ENCODE measurements at places on chromosomes 2 and 18.

DNA sequence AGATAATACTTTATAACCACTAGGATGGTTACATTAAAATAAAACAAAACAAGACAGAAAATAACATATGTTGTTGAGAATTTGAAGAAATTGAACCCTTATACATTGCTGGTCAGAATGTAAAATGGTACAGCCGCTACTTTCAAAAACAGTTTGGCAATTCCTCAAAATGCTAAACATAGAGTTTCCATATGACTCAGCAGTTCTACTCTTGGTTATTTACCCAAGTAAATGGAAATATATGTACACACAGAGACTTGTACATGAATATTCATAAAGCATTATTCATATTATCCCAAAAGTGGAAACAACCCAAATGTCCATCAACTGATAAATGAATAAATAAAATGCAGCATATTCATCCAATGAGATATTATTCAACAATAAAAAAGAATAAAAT lies 92.5 kb upstream of the LRATD1 start:
- no peak for DNase-seq

DNA sequence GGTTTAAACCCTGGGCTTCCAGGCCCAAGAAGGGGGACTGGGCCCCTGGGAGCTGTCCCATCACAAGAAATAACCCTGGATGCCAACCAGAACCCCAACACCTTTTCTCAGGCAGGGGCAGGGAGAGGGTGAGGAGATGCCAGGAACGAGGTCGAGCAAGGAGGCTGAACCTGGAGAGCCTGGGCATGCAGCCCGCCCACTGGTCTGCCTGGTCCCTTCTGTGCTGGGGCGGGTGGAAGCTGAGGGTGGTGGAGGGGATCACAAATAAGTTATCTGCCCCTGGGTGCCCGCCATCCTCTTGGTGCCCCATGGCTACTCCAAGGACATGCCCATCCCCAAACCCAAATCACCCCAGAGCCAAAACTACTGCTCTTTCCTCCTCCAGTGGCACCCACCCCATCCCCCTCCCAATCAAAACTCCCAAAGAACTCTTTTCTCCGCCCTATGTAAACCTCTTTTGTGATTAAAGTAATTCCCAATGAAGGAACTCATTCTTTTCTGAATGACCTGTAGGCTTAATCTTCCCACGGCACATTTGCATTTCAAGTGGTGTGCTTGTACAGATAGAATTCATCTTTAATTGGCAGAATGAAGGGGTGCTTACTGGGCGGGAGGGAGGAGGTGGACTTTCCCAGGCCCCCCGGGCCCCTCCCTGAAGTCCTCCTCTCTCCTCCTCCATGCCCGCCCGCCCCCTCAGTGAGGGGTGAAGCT lies 47.9 kb downstream of the EFR3B start:
- DNase-seq = no peak

DNA sequence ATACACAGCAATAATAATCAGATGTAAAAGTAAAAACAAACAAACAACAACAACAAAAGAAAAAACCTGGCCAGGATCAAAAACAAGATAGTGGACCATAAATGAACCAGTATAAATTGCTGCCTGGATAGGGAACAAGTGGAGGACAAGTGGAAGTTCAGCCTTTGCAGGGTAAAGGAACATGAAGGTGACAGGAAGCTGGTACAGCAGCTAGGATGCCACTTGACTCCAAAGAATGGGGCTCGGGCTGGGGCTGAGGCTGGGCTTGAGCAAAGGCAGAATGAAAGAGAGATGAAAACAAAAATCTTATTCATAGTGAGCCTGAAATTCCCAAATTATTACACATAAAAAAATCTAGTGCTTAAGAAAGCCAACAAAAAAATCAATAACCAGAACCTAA lies 146.5 kb downstream of the CDH2 start:
- no peak for DNase-seq

DNA sequence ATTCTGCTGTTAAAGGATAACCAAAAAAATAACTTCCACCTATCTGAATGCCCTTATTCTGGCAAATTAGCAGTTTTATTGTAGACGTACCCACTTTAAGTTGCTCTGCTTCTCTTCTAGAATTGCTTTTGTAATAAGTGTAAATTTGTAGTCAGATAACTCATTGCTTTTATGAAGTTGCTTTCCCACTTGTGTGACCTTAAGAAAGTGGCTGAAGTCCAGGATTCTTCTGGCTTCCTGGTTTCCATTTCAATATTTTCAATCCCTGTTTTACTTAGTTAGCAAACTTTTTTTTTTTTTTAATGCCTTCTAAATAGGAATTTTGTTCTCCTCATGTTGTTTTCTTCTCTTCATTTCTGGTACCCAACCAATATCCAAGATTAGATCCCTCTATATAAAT lies 59.8 kb downstream of the GLS start:
- DNase-seq = no peak

GRCh38 chr2:113291191-113291590 lies 12.5 kb upstream of the PAX8 start:
- DNase-seq = no peak

DNA sequence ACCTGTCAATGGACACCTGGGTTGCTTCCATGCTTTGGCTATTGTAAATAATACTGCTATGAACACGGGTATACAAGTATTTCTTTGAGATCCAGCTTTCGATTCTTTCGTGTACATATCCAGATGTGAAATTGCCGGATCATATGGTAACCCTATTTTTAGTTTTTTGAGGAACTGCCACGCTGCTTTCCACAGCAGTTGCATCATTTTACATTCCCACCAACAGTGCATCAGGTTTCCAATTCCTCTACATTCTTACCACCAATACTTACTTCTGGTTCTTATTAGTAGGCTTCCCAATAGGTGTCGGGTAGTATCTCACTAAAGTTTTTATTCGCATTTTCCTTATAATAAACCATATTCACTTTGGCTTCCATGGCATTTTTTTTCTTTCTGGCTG lies 69.6 kb downstream of the PID1 start:
- DNase-seq = peak; percentile 15

- no peak for DNase-seq
Observed at GRCh38 chr2:33812707-33813106, 213.6 kb upstream of the FAM98A start.
